ENCODE measurements at places on chromosomes 3 and 15.
A peak's percentile ranks its signal among the peaks of the same experiment; 100 is the strongest.

DNA sequence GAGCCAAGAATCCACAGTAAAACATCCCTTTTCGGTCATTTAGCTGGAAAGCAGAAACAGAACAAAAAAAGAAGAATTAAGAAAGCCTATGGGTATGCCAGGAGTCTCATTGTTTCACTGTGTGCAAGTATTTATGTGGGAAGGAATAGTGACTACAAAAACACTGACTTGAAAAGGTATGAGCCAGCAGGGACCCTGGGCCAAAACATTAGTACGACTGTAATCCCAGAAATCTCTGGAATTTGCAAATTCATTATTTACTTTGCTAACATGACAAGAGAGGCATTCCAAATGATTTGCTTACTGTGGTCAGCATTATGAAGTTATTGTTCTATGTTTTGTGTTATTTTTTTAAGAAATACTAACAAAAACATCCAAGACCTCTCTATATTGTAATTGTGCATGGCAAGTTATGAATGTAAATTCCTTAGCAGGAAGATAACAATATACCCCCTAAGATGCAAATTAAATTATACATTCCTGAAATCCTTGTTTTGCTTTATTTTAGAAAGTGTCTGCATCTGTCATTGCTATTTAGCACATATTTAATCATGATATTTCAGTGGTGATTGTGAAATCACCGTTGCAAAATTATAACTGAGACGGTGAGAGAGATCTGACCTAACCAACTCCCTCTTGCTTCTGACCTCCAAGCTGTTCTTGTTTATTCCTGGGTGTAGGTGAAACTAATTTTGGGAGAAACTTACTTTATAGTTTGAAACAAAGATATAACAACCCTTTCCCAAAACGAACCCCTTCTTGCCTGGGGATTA, 299.2 kb downstream of the ZPLD1 start:
- no peak for DNase-seq

GRCh38 chr3:123503203-123503602, 54.3 kb upstream of the ADCY5 start:
- DNase-seq, result no peak

- DNase-seq, result no peak
Observed at GRCh38 chr3:130014526-130014925, 40.0 kb downstream of the TRH start.

- DNase-seq, result no peak
Observed at GRCh38 chr3:68999605-69000004, 13.9 kb downstream of the EOGT start.

GRCh38 chr15:95431518-95431917, 899.0 kb upstream of the NR2F2 start:
- DNase-seq, result no peak

- peak; percentile 46 for DNase-seq
Observed at GRCh38 chr15:82624008-82624407, 23.2 kb downstream of the CPEB1 start.

DNA sequence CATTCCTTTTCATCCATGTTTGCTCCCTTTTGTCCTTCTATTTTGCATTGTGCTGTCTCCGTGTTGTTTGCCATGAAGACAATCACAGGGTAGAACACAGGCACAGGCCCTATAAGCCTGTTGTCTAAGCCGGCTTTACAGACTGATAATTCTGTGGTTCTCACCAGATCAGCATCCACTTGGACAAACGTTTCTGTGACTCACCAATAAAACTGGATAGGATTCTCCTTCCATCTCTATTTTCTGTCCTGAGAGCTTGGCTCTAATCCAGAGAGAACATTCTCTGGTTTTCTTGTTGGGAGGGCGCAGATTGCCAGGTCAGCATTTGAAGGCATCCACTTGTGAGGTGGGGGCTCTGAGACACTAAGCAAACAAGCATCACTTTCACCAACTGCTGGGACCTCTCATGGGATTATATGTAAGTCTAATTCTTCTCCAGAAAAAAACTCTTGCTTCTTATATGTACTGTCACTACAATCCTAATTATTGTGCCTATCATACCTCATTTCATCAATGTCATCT, 101.6 kb downstream of the ERC2 start:
- no peak for DNase-seq

GRCh38 chr15:35477312-35478262, 68.4 kb downstream of the DPH6 start:
- no peak for DNase-seq

- DNase-seq, result no peak
Observed at GRCh38 chr15:74397239-74398068, 30.0 kb upstream of the CYP11A1 start.

- DNase-seq, result no peak
Observed at GRCh38 chr15:45259796-45260195, 7.8 kb downstream of the SLC28A2 start.

DNA sequence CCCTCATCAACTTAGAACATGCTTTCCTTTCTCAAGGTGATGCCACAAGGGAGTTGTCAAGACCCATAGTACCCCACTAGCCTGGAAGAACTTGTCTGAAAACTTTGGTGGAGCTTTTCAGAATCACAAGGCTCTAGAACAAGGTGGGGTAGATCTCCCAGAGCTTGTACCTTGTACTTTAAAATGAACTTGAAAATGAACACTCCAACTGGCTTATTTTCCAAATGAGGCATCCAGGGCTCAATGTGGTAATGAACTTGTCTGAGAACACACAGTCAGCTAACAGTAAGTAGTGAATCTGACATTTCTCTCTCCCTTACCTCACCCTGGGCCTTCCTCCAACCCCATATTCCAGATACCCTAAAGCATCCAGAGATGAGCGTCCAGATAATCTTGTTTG, 81.8 kb upstream of the THBS1 start:
- DNase-seq, result no peak

GRCh38 chr3:169295126-169295525, 368.4 kb downstream of the MECOM start:
- peak; percentile 71 for DNase-seq

DNA sequence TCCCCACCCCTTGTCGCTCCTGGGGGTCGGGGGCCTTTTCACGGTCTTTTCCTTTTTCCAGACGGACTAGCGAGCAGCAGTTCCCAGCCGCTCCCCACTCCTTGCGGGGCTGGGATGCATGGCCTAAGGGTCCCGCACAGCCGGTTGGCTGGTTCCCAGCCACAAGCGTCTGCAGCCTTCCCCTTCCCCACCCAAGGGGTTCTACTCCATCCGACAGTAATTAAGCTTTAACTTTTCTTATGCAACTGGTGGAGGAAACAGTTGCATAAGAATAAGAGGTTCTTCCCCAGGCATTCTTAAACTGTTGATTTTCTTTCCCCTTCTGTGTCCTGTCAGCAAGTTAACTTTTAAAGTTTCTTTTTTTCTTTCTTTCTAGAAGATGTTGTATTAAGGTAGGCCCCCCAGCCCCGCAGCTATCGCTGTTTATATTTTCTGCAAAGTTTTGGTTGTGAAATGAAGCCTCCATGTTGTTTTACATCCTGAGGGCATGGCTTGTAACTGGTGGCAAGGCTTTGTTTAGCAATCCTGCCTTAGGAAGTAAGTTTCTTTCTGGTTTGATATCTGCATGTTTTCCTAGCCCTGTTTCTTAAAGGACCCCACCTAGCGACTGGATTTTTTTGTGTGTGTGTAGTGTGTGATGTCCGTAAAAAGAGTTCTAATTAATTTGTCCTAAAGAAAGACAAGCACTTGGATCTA, 207.5 kb downstream of the ZNF385D start:
- DNase-seq, result no peak

GRCh38 chr3:191770541-191770940, 309.6 kb downstream of the PYDC2 start:
- DNase-seq, result no peak

GRCh38 chr15:31799715-31800321, 230.5 kb upstream of the CHRNA7 start:
- no peak for DNase-seq

GRCh38 chr3:143252931-143253330, 133.4 kb downstream of the CHST2 start:
- DNase-seq, result no peak

DNA sequence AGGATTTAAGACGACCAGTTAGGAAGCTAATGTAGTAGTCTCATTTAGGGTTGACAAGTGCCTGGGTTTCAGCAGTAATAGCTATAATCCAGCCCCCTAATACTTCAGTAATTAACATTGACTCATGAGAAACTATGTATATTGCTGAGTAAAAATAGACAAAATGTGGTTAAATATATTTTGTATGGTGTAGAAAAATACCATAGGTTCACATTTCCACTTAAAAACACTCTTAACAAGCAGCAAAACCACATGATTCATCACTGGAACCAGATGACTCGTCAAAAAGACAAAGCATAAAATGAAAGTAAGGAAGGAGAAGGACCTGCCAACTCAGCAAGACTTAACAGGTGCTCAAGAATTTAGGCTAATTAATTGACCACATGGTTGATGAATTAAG, 288.9 kb downstream of the EFHB start:
- DNase-seq, result no peak

DNA sequence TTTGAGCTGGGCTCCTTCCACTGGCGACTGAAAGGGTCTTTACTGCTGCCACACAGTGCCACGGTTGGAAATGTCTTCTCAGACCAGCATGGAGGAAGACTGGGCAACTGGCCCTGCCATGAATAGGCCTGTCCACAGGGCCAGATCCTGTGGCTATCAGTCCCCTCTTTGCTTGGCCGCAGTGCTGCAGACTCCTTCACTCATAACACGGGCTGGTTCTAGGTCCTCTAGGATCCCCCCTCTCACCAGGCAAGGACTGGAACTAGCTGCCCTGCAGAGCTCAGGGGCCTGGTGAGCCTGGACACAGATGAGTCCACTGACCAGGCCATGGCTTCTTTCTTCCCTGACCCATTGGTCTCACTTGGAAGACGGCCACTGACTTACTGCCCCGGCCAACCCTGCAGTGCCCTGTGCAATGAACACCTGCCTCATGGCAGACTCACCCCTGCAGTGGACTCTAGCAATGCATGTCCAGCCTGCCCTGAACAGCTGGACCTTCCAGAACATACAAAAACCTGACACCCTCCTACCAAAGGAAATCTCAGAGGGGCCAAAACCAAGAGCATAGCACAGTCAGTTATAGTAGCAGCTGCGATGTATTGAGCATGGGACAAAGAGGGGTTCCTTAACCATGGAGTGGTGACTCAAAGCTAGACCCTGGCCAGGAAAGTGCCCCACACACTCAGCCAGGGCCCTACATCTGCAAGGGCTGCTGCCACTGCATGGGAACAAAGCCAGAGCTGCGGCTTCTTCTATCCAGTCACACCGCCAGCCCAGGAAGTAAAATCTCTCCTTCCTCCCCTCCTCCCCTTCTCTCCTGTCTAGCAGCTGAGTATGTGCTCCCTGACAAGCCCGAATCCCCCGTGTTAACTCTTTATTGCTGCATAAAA, 72.1 kb upstream of the ITGA11 start:
- DNase-seq, result no peak

GRCh38 chr3:47250309-47251060, 32.1 kb downstream of the KIF9 start:
- DNase-seq, result peak; percentile 35

GRCh38 chr3:12992629-12993516, 80.4 kb downstream of the IQSEC1 start:
- DNase-seq, result peak; percentile 44

DNA sequence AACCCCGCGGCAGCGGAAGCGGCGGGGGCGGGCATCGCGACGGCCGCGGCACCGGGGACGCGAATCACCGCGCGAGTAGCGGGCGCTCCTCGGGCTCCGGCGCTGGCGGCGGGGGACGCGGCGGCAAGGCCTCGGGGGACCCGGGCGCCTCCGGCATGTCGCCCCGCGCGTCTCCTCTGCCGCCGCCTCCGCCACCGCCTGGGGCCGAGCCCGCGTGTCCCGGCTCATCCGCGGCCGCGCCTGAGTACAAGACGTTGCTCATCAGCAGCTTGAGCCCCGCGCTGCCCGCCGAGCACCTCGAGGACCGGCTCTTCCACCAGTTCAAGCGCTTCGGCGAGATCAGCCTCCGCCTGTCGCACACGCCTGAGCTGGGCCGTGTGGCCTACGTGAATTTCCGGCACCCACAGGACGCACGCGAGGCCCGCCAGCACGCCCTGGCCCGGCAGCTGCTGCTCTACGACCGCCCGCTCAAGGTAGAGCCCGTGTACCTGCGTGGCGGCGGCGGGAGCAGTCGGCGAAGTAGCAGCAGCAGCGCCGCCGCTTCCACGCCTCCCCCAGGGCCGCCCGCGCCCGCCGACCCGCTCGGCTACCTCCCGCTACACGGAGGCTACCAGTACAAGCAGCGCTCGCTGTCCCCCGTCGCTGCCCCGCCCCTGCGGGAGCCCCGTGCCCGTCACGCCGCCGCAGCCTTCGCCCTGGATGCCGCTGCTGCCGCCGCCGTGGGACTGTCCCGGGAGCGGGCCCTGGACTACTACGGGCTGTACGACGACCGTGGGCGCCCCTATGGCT, 675 bp downstream of the RBM15B start:
- no peak for DNase-seq

- DNase-seq, result no peak
Observed at GRCh38 chr15:69830876-69831275, 266.8 kb downstream of the TLE3 start.

DNA sequence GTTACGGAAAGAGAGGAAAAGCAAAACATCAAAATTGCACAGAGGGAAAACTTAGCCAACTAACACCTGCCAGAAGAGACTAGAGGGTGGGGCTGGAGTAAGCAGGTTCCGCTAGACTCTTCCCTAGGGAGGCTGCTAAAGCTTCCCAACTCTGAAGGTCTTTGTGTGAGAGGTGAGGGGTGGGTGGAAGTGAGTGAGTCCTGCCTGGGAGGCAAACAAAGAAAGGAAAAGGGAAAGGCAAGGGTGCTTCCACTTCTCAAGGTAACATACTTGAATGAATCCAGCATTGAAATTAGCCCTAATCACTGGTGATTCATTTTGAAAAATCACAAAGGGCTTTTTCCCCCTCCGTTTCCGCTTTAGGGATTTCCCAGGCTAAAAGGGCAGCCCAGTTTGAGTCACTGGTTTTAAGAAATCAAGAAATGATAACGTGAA, 220.5 kb upstream of the ADAMTS9 start:
- no peak for DNase-seq

- DNase-seq, result peak; percentile 15
Observed at GRCh38 chr15:59953392-59953883, 50.7 kb upstream of the FOXB1 start.

- no peak for DNase-seq
Observed at GRCh38 chr3:186121278-186121677, 12.4 kb upstream of the ETV5 start.

- DNase-seq, result peak; percentile 92
Observed at GRCh38 chr15:101652098-101652785, at the start of gene TM2D3. Gene TM2D3, minus strand, starts transcription at chr15:101652381. Its CDS starts 20 bp downstream, at chr15:101652361.

GRCh38 chr3:138434276-138434874, at the start of gene ESYT3:
Gene ESYT3, plus strand, starts transcription at chr3:138434616. Its CDS starts 183 bp downstream, at chr3:138434799.
- peak; percentile 63 for DNase-seq

- no peak for DNase-seq
Observed at GRCh38 chr3:70990185-70990584, 593.3 kb downstream of the FOXP1 start.

GRCh38 chr15:58344213-58345070, 87.3 kb upstream of the LIPC start:
- DNase-seq, result no peak

GRCh38 chr3:162960269-162960668, 1463.7 kb downstream of the OTOL1 start:
- no peak for DNase-seq

GRCh38 chr3:29705906-29706844, 425.3 kb downstream of the RBMS3 start:
- no peak for DNase-seq

- no peak for DNase-seq
Observed at GRCh38 chr3:113658107-113658506, 38.3 kb downstream of the USF3 start.
